Activated CD4-positive, alpha-beta T cell treated with anti-CD3 and anti-CD28 coated beads, Interleukin-2, amount 10 ng/mL, durations not matched to agents 7 days and 5 days (primary cell): ENCODE measurements at places on chromosomes 5 and 9. TPM values are rescaled to one million over a fixed set of nuclear protein-coding genes. Genes with fewer than 3 reads are reported as not detected.

Gene PCDHA11
- total RNA-seq, result not detected

Gene OR1Q1
- not detected for total RNA-seq

Gene PCDHA12
- not detected for total RNA-seq

Gene GRXCR2
- total RNA-seq, result not detected

Gene DOCK2
- total RNA-seq, result 300 TPM

Gene PCDHAC2
- total RNA-seq, result not detected

Gene ELOVL7
- 0.42 TPM for total RNA-seq

Gene CANX
- total RNA-seq, result 369 TPM

Gene C9
- not detected for total RNA-seq

Gene NEUROG1
- not detected for total RNA-seq

Gene PCDHGA7
- total RNA-seq, result not detected

Gene SLC23A1
- total RNA-seq, result 0.75 TPM

Gene GKAP1
- 5.5 TPM for total RNA-seq

Gene RLN1
- 1.6 TPM for total RNA-seq

Gene ARL14EPL
- not detected for total RNA-seq

Gene OBP2B
- not detected for total RNA-seq

Gene SPAAR
- total RNA-seq, result not detected
